Mesenteric fat pad (tissue), 1 donor: ENCODE measurements at places on chromosomes 2 and 18.
A peak's percentile ranks its signal among the peaks of the same experiment; 100 is the strongest.

DNA sequence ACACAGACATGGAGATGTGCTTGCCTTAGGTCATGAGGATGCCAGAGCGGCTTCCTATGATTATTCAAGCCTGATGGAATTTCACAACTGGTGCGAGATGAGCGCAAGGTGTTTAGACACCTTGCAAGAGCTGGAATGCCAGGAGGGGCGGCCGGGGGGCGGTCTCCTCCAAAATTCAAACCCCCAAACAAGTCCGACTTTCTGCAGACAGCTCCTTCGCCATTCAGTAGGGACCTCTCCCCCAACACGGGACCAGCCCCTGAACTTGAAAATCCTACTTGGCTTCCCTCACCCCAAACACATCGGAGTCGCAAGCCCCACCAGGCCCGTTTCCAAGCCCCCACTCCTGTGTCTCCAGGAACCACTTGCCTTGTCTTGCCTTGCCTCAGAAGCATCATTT lies 64.8 kb upstream of the ID2 start:
- DNase-seq, result peak; percentile 88

DNA sequence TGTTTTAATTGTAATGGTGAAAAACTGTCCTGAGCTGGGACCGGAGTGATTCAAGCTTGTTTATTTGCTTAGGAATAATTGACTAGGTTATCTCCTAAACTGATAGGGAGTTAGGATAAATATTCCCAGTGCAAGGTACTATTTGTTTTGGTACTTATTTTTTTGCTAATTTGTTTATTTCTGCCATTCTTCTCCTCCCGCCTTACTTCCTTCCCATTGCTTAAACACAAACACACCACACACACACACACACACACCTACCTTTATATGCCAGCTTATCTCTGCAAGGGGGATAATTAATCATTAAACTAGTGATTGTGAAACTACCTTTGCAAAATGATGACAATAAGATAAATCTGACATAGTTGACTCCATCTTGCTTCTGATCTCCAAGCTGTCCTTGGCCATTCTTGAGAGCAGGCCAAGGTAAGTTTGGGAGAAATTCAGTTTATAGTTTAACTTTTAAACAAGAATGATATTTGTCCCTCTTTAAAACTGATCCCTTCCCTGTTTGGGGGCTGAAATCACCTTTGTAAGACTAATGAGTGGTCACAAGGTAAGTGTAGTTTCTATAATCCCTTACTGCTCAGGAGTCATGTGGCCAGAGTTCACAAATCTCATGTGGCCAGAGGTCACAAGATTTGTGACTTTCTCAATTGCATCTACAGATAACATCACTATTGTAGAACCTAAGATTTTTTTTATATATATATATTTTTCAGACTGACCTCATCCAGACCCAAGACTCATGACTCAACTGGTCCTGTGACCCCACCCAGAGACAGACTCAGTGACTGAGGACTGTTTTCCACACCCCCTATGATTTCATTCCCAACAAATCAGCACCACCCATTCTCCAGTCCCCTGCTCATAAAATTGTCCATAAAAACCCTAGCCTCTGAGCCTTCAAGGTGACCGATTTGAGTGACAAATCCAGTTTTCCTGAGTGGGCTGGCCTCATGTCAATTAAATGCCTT lies 83.1 kb upstream of the LRRTM4 start:
- no peak for DNase-seq

- DNase-seq, result no peak
Measured at GRCh38 chr2:76639171-76639680, 883.0 kb downstream of the LRRTM4 start.

- no peak for DNase-seq
Measured at GRCh38 chr2:45930396-45930792, 278.9 kb downstream of the PRKCE start.

GRCh38 chr2:231884438-231885140 lies 41.6 kb downstream of the NPPC start:
- peak; percentile 76 for DNase-seq

DNA sequence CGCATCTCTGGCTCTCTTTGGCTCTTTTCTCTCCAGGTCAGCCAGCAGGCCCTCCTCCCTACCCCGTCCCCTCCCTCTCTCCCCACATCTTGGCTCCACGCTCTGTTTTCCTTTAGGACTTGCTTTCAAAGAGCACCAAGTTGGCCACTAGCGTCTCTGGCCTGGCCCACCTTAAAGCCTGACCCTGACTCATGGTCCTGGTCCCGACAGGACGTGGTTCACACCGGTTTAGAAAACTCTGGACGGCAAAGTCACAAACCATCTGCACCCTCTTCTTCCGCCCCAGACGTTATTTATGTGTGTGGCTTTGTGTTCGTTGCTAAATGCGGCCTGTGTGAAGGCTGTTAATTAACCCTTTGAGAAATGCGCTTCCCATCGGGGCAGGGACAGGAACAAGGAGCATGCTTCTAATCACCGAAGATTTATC lies 169.0 kb upstream of the HAAO start:
- DNase-seq, result no peak
